ENCODE measurements at places on chromosomes 3 and 15.
A peak's percentile ranks its signal among the peaks of the same experiment; 100 is the strongest.

DNA sequence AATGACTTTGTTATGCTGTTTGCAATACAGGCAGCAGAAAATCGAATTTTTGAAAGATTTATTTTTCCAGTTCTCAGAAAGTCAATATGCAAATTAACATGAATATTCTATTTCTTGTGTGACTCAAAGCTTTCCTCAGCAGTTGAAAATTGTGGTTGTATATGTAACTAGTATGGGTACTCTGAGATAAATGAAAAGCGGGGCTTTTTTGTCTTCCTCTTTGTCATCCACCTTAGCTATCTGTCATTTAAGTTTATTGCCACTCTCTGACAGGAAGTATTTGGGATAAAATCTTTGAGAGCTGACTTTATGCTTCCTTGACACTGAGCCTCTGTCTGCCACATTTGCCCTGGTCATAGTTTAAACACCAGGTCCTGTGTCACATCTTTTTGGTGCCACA, 91.5 kb downstream of the ATG7 start:
- no peak for DNase-seq

- DNase-seq, result no peak
Measured at GRCh38 chr3:8984526-8984925, 21.3 kb upstream of the RAD18 start.

DNA sequence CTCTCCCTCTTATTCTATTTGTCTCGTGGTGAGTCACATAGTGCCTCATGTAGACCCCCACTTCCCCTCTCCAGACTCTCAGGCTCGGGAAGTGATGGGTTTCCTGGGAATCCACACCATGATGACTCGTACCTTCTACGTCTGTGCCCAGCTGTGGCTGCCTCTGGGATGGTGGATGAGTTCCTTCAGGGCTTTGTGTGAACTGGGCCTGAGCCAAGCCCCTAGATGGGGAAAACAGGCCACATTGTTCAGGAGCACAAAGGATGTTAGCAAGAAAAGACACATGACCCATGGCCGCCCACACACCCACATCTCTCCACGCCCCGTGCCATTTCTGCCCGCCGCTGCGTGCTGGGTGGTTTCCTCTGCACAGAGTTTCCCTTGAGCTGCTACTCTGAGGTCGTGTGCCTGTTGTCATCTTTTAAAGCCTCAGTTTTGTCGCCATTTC, 10.5 kb downstream of the ISG20 start:
- no peak for DNase-seq

- DNase-seq, result peak; percentile 67
Measured at GRCh38 chr15:29270169-29270955, 740 bp upstream of the NSMCE3 start.

DNA sequence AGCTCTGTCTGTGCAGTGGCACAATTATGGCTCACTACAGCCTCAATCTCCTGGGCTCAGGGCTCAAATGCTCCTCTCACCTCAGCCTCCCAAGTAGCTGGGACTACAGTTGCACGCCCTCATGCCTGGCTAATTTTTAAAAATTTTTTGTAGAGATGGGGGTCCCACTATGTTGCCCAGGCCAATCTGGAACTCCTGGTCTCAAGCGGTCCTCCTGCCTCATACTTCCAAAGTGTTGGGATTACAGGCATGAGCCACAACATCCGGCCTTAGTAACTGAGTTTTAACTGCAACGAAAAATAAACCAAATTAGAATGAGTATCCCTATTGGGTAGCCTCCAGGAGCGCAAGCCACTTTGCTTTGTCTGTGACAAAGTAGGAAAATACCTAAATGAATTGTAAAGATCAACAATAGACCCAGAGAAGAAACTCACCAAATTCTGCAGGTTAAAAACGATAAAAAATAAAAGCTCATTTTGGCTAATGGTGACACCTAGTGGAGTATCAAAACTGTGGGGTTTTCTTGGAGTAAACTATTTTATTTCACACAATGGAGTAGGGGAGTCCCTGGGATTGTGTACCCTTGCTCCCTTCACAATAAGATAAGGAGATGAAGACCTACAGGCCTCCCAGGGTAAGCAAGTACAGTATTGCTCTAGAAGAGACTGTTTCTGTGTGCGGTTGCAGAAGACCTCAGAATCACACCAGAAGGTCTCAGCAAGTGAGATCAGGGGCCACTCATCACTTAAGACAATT, 21.0 kb upstream of the CA12 start:
- DNase-seq, result no peak

DNA sequence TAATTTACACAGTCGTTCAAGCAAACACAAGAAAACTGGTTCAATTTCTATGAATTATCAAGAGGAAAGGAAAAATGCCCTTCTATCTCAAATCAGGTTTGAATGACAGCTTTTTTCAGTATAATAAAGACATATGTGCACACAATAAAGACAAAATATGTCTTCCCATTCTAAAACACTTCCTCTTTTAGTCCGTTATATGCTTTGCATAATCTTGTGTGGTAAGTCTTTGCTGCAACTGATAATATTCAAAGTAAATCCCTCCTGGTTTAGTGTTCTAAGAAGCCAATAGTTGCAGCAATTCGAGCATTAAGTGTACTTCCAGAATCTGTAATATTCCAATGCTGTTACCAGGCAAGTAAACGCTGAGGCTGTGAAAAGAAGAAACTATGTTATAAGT, 43.7 kb upstream of the MAPKBP1 start:
- no peak for DNase-seq

DNA sequence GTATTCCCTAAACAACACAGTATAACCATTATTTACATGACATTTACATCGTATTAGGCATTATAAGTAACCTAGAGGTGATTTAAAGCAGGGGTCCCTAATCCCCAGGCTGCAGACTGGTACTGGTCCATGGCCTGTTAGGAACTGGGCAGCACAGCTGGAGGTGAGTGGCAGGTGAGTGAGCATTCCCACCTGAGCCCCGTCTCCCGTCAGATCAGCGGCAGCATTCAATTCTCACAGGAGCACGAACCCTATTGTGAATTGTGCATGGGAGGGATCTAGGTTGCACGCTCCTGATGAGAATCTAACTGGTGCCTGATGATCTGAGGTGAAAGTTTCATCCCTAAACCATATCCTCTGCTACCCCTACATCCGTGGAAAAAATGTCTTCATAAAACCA, 138.2 kb downstream of the ATP10A start:
- no peak for DNase-seq

DNA sequence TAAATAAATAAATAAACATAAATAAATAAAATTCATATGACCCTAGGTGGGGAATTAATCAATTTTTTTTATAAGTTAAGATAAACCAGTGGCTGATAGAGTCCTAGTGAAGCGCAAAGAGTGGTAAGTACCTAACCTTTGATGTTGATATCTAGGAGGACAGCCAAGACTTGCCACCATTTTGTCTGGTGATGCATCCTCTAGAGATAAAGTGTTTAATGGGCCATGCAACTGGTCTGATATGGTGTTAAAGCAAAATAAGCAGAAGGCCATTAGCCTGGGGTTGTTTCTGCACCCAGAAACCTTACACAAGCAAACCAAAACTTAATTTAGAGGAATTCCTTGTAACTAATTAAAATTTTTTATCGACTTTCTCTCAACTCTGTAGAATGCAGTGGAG, 9.6 kb upstream of the USP8 start:
- DNase-seq, result no peak

DNA sequence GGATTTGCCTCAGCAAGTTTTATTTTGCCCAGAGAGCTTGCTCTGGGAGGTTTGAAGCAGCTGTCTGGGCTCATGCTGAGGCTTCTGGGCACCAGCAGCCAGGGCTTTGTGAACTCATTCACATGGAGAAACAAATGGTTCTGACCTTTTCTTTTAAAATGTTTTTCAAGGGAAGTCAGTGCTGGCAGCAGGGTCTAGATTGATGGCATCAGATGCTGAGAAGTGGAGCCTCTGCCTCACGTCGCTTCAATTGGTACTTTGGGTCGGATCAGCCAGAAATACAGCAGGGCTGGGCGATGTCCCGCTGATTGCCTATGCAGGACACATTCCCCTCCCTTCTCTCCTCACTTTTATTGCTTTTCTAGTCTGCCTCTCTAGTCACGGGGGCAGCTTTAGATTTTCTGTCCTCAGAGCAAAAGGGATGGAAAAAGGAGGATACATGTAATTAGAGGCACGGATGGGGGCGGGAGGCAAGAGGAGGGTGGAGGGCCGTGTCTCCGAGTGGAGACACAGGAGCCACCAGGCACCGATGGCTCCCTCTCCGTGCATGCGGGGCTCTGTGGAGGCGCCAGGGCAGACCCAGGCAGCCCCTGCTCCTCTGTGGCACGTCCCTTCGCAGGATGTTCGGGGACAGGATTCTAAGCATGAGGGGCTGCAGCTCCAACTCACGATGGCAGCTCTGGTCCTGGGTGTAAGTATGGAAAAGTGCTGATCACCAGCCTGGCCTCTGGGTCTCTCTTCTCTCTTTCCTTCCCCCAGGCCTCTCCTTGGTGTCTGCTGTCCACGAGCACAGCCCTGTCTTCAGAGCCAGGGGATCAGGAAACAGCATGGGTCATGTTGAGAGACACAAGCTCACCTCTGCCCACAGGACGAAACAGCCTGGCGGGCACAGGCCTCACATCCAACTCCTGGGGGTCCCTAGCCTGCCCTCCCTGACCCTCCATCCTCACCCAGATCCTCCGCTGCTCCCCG, 116.1 kb downstream of the FAM43A start:
- DNase-seq, result no peak

Data from GM12878 (cell line).